ENCODE measurements at places on chromosomes 2 and 18.

- H3K4me1 ChIP-seq, result no peaks in the 10 kb centered on the region
- H3K4me3 ChIP-seq, result no peak overlapping the region
- H3K36me3 ChIP-seq, result no peaks in the 10 kb centered on the region
- no peak for DNase-seq
- no peaks in the 10 kb centered on the region for H3K27me3 ChIP-seq
Observed at GRCh38 chr18:40148960-40149359, 1806.1 kb upstream of the PIK3C3 start.

GRCh38 chr2:3036432-3037125, 341.0 kb downstream of the EIPR1 start:
- H3K27me3 ChIP-seq, result no peaks in the 10 kb centered on the region
- peak; percentile 68 for DNase-seq

DNA sequence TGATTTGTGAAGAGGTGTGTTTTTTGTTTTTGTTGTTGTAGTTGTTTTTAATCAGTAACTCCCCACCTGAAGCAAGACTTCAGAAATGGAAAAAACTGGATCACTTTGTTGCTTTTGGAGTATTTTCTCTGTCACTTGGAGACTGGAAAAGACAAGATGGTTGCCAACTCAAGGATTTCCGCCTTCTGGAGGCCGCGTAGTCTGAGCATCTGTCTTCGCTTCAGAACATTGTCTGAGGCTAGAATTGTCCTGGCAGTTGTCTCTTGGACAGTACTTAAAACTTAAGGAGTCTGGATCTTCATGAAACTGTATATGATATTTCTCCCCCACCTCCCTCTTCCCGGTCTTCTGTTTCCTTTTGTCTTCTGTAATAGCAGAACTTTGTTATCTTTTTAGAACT, 67.7 kb downstream of the ARHGAP28 start:
- H3K4me1 ChIP-seq, result no peaks in the 10 kb centered on the region
- H3K4me3 ChIP-seq, result no peak overlapping the region
- DNase-seq, result no peak
- H3K36me3 ChIP-seq, result no peaks in the 10 kb centered on the region

DNA sequence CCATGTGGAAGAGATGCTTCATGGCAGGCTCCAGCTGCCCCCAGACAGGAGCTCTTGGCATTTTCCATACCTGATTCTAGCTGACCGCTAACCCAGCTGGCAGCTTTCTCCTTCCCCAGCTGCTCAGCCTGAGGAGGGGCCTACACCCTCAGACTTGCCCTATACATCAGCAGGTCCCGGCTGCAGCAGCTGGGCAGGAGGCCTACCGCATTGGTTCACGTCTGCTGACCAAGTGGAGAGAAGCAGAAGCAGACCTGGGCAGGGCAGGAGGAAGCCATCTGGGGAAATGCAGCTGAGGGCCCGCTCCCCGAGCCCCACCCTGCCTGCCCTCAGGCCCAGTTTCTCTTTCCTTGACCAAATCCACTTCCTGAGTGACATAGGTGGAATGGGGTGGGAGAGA, 50.7 kb downstream of the LBH start:
- H3K36me3 ChIP-seq, result no peaks in the 10 kb centered on the region
- no peak overlapping the region for H3K27ac ChIP-seq
- no peaks in the 10 kb centered on the region for H3K27me3 ChIP-seq
- no peaks in the 10 kb centered on the region for H3K4me1 ChIP-seq

DNA sequence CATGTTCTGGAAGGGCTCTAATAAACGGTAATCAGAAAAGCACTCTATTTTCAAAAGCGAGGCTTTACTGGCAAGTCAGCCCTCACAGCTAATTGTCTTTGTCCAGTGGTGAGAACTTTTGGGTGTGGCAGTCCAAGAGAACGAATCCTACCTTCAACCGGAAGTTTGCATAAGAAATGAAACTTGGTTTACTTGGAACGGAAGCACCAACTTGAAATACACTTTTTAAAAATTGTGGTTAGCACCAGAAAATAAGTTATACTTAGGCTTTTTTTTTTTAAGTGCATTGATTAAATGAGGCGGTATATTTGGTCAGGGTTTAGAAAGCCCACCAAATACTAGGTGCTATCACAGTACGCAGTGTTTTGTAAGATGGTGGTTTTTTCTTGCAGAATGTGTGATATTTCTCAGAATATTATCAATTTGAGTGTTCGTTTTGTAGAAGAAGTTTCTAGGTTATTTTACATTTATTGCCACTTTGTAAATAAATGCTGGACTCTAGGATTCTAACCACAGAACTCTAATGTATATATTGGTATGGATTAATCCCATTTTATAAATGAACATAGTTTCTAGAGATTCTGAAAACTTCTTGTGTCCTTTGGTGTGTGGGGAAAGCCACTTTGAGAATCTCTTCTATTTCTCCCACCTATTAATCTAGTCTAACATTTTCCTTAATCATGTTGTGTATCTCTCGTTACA, 1.2 kb downstream of the MYL12A start:
- H3K36me3 ChIP-seq, result peaks cover 6% of the 10 kb centered on the region
- DNase-seq, result no peak

DNA sequence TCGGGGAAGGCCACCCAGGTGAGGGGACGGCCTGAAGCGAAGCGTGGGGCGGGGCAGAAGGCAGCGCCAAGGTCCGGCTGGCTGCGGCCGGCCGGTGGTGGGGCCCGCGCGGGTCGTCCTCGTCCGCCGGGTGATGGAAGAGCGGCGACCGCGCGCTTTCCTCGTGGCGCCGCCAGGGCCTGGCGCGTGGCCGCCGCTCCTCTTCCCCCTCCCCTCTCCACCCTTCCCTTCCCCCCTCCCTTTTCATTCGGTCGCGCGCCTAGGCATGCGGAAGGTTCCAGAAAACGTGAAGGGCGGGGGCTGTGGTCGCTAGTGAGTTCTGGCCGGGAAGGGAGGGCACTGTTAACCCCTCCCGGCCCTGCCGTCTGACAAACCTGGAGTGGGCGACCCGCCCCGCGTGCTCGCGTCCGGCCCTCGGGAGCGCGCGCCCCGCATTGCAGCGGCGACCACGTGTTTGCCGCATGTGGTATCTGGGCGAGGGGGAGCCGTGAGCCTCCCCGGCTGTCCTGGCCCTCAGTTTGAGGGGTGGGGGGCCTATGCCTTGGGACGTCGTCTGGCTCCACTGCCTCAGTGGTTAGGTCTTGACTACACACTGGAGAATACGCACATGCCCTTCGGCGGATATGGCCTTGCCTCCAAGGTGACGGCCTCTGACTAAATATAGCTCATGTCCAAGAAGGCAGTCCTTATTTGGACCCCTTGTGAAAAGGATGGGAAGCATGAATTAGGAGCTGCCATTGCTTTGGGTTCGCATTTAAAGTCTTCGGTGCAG, 579 bp downstream of the MAT2A start:
- peaks cover 64% of the 10 kb centered on the region for H3K4me1 ChIP-seq
- H3K4me3 ChIP-seq, result peak overlapping the region; percentile 79
- peaks cover 37% of the 10 kb centered on the region for H3K36me3 ChIP-seq
- DNase-seq, result peak; percentile 87
- no peaks in the 10 kb centered on the region for H3K27me3 ChIP-seq

DNA sequence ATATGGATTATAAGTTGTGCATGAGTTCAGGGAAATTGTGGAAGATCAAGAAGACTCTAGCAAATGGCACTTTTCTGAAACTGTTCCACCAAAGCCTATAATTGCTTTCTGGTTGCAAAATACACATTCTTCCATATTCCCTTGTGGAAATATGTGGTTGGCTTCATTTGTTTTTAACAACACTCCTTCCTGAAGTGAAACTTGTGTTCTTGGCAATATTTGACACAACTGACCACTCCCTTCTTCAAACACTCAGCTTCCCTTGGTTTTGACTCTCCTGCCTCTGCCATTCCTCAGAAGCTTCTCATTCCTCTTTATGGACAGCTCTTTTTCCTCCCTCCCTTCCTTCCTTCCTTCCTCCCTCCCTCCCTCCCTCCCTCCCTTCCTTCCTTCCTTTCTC, 192.3 kb downstream of the PMAIP1 start:
- no peaks in the 10 kb centered on the region for H3K4me1 ChIP-seq
- H3K4me3 ChIP-seq, result no peak overlapping the region

DNA sequence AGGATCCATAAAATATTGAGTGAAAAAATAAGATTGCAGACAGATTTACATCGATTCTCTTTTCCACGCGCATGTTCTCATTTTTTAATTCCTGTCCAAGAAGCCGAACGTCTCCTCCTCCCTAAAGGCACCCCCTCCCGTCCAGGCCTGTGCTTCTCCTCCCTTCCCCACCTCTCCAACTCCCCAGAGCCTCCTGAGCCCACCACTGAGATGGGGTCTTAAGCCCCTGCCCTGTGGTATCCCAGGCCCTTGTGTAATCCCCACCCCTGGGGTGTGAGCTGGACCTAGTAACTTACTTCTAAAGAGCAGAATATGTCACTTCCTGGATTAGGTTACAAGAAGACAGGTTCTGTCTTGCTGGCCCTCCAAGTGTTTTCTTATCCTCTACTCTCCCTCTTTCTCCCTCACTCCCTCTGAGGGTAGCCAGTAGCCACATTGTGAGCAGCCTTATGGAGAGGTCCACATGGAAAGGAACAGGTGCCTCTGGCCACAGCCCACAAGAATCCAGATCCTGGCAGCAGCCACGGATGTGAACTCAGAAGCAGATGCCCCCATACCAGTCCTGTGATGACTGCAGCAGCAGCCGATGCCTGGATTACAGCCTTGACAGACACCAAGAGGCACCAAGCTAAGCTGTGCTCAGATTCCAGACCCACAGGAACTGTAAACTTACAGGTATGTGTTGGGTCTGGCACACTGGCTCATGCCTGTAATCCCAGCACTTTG, 39.6 kb upstream of the OTOS start:
- H3K4me1 ChIP-seq, result no peaks in the 10 kb centered on the region
- no peak overlapping the region for H3K4me3 ChIP-seq
- no peak overlapping the region for H3K27ac ChIP-seq
- DNase-seq, result no peak
- peaks cover 45% of the 10 kb centered on the region for H3K27me3 ChIP-seq

DNA sequence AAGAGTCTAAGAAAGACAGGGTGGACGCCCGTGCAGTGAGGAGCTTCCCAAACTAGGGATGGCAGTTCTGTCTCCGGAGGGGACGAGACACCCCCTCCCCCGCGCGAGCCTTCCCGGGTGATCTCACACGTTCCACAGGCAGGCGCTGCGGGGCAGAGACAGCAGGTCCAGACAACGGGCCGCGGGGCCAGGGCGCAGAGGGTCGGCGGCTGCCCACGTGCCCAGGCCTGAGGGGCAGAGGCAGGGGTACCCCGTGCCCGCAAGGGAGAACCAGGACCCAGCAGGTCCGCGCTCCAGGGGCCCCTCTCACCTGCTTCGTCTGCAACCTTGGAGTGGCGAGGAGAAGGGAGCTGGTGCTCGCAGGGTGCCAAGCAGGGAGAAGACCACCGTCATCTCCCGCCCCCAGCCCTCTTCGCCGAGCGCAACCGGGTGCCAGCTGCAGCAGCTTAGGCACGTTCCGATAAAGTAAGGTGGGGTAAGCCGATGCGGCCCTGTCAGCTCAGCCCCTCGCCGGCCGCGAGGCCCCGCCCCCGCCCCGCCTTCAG, at the start of gene GPR155:
GPR155 (minus strand) TSS at position 467 of the 545 bp plus-strand sequence. CDS start 5,073 bp downstream, outside the sequence.
- peak within 1 kb of the TSS; percentile 77 for H3K4me3 ChIP-seq
- H3K36me3 ChIP-seq, result no peaks in the 10 kb centered on the region
- peak; percentile 89 for DNase-seq
- peak within 1 kb of the TSS; percentile 85 for H3K27ac ChIP-seq
- peaks cover 22% of the 10 kb centered on the region for H3K4me1 ChIP-seq

GRCh38 chr2:47221946-47222345, 66.8 kb upstream of the STPG4 start:
- no peak overlapping the region for H3K4me3 ChIP-seq
- H3K4me1 ChIP-seq, result no peaks in the 10 kb centered on the region
- H3K27ac ChIP-seq, result no peak overlapping the region
- no peak for DNase-seq
- no peaks in the 10 kb centered on the region for H3K27me3 ChIP-seq
- no peaks in the 10 kb centered on the region for H3K36me3 ChIP-seq

GRCh38 chr2:144598906-144599305, 79.0 kb upstream of the ZEB2 start:
- H3K27me3 ChIP-seq, result no peaks in the 10 kb centered on the region
- H3K4me3 ChIP-seq, result no peak overlapping the region
- peaks cover 4% of the 10 kb centered on the region for H3K4me1 ChIP-seq
- H3K36me3 ChIP-seq, result no peaks in the 10 kb centered on the region
- no peak for DNase-seq
- H3K27ac ChIP-seq, result no peak overlapping the region

GRCh38 chr2:108949316-108950239, 39.4 kb downstream of the EDAR start:
- peaks cover 2% of the 10 kb centered on the region for H3K4me1 ChIP-seq
- no peaks in the 10 kb centered on the region for H3K36me3 ChIP-seq
- no peak overlapping the region for H3K27ac ChIP-seq
- H3K27me3 ChIP-seq, result no peaks in the 10 kb centered on the region

GRCh38 chr2:224734949-224735348, 18.8 kb upstream of the CCDC195 start:
- H3K27ac ChIP-seq, result no peak overlapping the region
- DNase-seq, result no peak
- H3K36me3 ChIP-seq, result no peaks in the 10 kb centered on the region
- H3K4me3 ChIP-seq, result no peak overlapping the region

DNA sequence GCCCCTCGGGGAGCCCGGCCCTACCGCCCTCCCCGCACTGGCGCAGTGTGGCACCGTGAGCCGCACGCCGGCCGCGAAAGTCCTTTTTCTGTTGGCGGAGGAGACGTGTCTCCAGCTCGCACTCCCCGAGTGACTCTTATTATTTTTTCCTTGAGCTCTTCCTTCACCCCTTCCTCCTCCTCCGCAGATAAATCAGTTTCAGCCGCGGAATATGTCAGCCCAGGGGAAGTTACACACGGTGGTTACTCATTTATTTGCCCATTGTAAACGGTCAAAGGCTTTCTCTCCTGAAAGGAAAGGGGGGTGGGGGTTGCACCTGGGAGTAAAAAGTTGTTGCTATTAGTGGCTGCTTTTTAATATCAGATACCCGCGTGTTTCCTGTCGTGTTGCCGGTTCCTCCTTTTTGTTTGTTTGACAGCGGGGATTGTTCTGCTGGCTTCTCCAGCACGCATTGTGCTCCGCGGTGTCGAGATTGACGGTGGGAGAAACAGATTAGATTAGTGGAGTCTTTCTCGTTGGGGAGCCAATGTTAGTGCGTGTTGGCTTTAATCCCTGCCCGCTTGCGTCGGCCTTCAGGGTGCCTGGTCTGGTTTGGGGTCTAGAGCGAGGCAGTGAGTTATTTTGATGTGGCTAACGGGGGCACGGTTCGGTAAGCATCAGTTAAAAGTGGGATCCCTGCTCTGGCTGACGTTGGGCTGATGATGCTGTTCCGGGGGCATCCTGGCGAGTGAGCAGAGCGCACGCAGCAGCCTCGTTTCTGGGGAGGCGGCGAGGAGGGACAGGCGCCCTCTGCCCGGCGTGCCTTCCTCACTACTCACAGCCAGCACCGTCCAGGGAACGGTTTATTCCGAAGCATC, 1.6 kb downstream of the CRIM1 start:
- no peaks in the 10 kb centered on the region for H3K36me3 ChIP-seq
- H3K27ac ChIP-seq, result peak overlapping the region; percentile 91
- no peaks in the 10 kb centered on the region for H3K27me3 ChIP-seq
- H3K4me1 ChIP-seq, result peaks cover 68% of the 10 kb centered on the region
- DNase-seq, result no peak
- H3K4me3 ChIP-seq, result peak overlapping the region; percentile 68

GRCh38 chr2:240789501-240790369, 30.3 kb downstream of the KIF1A start:
- H3K4me1 ChIP-seq, result no peaks in the 10 kb centered on the region
- H3K27me3 ChIP-seq, result peaks cover 36% of the 10 kb centered on the region
- H3K27ac ChIP-seq, result no peak overlapping the region

- no peaks in the 10 kb centered on the region for H3K36me3 ChIP-seq
- no peak overlapping the region for H3K4me3 ChIP-seq
- no peak for DNase-seq
- no peak overlapping the region for H3K27ac ChIP-seq
Observed at GRCh38 chr2:123738643-123739042, 286.4 kb upstream of the CNTNAP5 start.

- H3K27me3 ChIP-seq, result peaks cover 90% of the 10 kb centered on the region
- no peak for DNase-seq
- H3K27ac ChIP-seq, result no peak overlapping the region
- no peak overlapping the region for H3K4me3 ChIP-seq
Observed at GRCh38 chr2:73289304-73289703, 4.0 kb downstream of the EGR4 start.
